ENCODE measurements at places on chromosomes 7 and 10.

- DNase-seq = no peak
These were observed 639.3 kb upstream of the GALNT17 start for GRCh38 chr7:70492625-70493024.

GRCh38 chr10:97843281-97843671 lies 6.4 kb upstream of the GOLGA7B start:
- no peak for DNase-seq

GRCh38 chr10:93261089-93261488 lies 187.4 kb downstream of the CYP26A1 start:
- DNase-seq = no peak

DNA sequence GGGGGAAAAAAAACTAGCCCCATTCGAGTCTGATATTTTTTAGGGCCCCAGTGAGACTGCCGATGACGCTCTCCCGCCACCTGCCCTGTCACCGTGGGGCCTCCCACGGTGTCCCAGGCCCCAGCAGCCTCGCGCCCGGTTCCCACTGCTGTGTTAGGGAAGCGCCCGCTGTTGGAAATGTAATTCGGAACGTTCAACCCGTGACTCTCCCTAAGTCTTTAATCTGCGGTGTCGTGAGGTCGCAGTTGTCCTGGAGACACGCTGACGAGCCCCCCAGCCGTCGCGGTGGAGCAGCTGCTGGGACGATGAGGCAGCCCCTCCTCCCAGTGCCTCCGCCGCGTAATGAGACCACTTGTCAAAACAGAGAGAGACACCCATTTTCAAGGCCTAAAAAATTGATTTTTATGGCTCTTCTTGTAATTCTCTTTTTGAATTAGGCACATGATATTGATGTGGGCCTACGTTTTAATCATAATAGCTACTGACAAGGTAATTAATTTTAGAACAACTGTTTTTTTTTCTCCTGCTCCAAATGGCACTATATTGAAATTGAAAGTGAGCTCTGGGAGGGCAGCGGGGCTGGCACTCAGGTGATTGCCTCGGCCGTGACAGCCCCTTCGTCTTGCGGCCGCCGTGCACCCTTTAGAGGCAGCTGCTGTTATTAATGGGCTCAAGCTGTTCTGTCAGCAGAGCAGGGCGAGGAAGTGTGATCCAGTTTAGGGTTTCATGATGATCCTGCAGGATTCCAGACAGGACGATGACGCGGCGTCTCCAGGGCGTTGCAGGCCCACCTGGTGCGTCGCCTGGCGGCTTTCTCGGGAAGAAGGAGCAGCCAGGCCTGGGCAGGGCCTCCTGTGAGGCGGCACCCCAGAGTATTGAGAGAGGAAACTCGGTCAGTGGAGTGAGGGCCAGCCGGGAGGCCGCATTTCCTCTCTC lies 63.3 kb downstream of the NKX6-2 start:
- DNase-seq = no peak

DNA sequence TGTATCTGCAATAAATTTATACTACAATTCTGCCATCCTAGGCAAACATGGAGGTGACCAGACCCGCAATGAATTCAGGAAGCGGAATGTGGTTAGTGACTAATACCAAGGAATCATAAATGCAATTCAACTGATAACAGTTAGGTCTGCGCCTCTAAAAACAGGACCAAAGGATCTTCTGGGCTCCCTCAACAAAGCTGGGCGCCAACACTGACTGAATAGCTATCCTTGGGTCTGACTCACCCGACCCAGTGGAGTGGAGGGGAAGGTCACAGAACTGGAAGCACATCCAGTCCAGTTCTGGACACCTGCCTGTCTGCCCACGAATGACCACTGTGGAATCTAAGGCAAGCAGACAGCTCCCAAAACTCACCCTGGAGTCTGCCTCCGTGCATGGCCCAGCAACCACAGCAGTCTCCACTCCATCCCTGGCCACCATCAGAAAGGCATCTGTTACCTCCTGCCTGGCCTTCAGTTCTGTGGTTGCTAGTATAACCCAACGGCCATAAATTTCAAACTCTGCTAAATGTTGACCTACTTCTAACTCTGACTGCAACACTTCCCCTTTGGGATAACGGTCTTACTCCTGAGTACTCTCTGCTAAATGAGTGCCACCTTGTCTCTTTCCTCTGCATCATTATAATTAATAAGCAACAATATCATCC lies 43.0 kb upstream of the DLX6 start:
- no peak for DNase-seq
